T-helper 9 cell (primary cell): ENCODE measurements at places on chromosomes 12 and 14.

- no peak for DNase-seq
These were observed 191.4 kb downstream of the KITLG start for GRCh38 chr12:88388566-88389540.

- no peak for DNase-seq
These were observed 2.9 kb upstream of the MMP17 start for GRCh38 chr12:131825146-131825892.

DNA sequence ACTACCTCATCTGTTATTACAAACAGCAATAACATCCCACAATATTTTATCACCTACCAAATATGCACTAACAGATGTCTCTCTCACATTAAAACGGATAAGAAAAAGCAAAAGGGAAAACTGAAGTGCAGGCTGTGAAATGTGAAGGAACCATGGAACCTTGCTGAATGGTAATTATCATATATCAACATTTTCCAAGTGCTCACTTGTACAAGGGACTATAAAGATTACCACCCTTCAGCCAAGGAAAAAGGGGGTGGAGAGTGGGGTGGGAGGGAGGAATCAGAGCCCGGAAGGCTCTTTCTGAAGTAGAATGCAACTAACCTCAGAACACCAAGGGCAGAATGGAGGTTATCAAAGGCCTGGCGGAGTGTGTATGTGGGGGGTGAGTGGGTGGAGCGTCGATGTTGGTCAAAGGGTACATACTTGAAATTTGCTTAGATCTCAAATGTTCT, 1.2 kb downstream of the SNX6 start:
- DNase-seq, result peak; percentile 6

GRCh38 chr12:42420395-42420794, 94.4 kb downstream of the PPHLN1 start:
- DNase-seq, result no peak

GRCh38 chr14:30940886-30941285, 66.5 kb downstream of the COCH start:
- DNase-seq, result no peak

DNA sequence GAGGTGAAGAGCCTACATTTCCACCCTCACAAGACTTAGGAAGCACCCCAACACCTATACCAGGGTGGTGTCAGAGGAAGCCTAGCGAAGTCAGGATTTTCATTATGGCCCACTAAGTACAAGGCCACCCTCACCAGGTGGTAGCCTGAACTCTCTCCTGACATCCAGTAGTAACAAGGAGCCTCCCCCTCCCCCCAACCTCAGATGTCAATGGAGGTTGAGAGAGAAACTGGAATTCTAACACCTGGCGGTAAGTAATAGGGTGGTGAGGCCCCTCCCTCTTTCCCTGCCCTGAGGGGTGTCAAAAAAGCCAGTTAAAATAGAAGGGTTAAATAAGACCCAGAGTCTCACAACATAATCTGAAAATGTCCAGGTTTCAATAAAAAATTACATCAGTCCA, 37.6 kb downstream of the SINHCAF start:
- DNase-seq, result no peak

- DNase-seq, result no peak
These were observed 184.7 kb downstream of the TMX1 start for GRCh38 chr14:51424561-51425251.
